NCI-H446 (cell line): ENCODE measurements at places on chromosomes 1 and 21.

DNA sequence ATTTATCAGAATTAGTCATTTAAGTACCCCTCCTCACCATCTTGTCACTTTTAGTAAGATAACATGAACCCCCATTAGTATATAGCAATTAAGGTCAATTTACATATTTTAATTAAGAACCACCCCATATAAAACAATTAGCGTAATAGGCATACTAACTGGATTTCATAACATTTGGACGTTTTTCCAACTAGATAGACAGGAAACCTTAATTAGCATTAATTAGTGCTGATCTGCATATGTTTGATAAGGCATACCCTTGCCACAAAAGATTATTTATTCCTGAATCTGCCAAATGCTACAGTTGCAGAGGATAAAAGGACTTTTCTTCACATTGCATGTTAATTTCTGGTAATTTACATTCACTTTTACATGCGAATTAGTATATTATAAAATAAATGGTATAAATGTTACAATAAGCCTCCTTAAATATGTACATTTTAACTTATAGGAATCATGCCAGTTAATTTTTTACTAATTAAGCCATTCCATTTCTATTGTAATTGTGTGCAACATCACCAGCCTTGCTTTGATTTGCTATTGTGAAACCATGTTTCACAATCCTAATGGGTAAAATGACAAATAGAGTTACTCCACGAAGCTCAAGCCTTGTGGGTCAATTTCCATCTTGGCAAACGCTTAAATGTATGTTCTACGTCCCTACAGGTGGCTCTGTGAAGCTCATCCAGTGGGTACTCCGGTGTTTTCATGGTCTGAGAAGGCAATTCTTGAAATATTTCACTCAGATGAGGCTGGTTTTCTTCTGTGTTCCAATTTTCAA, 469.6 kb downstream of the DPYD start:
- no peak for DNase-seq

DNA sequence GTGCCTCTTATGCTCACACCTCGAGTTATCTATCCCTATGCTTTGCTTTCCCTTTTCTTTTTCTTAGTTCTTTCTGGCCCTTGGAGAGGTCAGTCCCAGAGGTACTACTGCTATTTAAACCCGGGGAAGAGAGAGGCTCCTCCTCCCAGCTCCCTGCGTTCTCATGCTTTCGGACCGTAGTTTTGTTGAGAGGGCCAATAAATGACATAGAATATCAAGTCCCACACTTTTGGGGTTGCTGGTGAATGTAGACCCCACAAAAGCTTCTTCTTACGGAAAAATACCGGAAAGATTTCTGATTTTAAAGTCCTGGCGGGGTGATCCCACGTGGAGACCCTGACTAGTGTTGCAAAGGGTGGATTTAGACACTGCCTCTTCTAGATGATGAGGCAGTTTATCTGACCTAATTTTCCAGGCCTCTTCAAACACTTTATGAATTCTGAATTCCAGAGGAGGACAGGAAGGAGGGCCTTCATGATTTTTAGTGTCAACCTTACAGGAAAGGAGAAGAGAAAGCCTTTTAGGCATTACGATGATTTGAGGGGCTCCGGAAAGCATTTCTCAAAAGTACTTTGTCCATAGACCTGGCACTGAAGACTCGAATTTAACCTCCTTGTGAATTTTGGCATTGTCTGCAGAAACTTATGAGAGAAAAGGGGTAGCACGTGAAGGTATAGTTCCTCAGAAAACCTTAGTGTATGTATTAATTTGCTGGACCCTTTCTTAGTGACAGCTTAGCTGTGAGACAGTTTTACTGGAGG, 694 bp downstream of the TMEM167B start:
- no peak for DNase-seq

DNA sequence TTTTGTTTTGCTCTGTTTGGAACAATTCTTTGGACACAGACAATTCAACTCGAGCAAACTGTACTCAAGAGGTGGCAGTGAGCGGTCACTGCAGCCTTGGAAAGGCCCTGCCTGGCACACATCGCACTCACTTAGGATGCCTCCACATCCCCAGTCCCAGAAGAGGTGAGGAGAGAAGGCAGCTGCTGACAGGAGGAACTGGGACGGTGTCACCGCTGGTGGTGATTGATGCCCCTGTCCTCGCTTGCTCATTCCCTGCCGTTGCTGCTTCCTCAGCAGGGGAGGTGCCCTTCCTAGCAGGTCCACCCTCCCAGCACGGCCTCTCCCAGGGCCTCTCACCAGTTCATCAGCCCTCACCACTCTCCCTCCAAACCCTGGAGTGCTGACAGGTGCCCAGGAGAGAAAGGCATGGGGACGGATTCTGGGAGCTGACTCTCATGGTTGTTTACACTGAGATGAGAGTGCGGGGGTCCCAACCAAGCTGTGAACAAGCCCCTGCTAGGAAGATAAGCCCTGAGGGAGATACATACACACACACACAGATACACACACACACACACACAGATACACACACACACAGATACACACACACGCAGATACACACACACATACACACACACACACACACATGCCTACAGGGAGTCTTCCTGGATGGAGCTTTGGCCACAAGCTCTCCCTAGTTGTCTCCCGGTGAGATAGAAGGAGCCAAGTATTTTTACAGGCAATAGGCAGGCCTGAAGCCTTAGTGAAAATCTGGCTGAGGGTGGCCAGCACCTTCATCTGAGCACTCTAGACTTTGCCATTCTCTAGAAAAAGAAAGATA, 101.1 kb downstream of the CDC7 start:
- no peak for DNase-seq

- peak; percentile 97 for DNase-seq
Observed at GRCh38 chr1:186082235-186082937, 292.7 kb downstream of the TPR start.

- no peak for DNase-seq
Observed at GRCh38 chr21:40964691-40965090, 117.7 kb upstream of the DSCAM start.

DNA sequence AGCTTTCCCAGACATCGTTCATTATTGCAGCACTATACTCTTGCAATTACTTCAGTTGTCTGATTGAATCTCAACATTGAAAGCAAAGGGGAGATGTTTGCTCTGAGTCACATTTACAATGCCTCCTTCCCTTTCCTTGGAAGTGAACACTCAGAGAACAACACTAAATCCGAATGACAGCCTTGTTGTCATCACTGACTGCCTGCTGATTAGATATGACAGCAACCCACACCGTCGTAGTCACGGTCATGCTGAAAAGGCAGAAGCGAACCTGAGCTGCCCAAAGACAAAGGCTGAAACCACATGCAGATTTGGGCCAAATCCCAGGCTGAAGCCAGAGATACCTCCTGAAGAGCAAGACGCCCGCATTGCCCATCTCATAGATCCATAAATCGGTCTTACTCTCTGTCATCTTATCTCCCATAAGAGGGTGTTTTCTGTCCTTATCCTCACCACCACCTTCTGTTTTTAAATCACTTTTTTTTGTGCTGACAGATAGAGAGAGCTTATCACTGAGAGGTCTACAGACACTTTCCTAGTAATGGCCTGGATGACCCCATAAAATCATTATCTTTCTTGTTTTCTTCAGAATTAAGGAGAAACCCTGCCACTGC, 47.5 kb downstream of the TMCO4 start:
- DNase-seq = no peak

DNA sequence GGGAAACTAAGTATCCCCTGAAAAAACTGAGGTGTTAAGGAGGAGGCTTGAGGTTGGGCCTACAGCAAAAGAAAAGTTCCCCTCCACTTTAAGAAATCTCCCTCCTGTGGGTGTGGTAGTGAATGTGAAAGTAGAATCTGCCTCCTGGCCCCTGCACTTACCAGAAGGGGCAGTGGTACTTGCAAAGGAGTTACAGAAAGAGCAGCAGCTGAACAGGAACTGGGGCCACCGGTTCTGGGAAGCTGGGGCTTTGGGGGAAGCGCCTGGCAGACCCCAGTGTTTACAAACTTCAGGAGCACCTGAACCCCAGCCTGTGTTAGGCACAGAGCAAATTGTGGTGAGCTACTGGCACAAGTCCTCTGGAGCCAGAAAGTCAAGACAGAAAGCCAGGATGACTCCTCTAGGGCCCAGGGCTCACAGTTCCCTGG, 250.2 kb upstream of the FGGY start:
- DNase-seq = no peak

- DNase-seq = no peak
Observed at GRCh38 chr1:214503553-214503952, 47.8 kb downstream of the PTPN14 start.

DNA sequence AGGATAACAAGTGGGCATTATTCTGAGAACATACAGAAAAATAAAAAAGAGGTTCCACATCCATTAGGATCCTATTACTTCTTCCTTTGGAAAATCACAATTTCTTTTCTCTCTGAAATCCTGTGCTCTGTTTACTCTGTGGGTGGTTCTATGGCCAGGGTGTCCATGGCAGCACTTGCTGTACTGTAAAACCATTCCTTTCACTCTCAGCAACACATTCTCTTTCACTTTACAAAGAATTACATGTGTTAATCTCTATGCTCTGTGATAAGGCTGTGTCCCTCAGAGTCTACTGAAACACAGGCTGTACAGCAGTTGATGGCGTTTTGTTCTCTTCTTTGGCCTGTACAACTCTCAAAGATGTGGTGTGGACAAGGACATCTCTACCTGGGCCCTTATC, 524.1 kb downstream of the PTBP2 start:
- DNase-seq = no peak

DNA sequence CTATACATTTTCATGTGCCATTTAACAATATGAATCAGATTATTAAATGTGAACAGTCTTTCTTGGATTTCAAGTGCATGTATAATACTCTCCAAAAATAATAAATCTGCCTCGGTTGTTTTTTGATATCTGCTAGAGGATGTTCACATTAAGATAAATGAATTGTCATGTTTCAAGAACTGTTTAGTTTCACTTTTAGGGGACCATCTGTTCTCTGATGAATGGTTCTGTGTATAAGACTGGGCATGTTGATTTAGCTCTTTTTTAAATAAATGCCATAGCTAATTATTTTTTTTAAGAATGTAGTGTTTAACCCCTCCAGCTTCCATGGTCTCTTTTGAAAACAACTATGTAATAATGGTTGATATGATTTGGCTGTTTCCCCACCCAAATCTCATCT, 1245.1 kb upstream of the ADGRL4 start:
- peak; percentile 40 for DNase-seq

DNA sequence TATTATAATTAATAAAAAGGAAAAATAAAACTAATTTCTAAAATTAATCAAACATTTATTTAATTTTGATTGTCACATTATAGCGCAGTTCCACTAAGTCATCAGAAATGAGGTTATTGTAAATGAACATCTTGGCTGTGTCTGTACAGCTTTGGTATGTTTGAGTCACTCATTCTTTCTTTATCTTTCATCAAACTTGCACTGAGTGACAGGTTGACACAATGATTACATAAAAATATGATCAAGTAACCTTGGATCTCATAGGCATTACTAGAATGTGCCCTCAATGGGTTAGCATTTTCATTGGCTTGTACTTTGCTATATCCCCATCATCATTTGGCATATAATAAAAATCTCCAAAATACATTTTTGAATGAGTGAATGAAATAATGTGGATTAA, 1353.2 kb upstream of the ADGRL2 start:
- no peak for DNase-seq

GRCh38 chr1:19703280-19703679, 38.6 kb downstream of the HTR6 start:
- no peak for DNase-seq

DNA sequence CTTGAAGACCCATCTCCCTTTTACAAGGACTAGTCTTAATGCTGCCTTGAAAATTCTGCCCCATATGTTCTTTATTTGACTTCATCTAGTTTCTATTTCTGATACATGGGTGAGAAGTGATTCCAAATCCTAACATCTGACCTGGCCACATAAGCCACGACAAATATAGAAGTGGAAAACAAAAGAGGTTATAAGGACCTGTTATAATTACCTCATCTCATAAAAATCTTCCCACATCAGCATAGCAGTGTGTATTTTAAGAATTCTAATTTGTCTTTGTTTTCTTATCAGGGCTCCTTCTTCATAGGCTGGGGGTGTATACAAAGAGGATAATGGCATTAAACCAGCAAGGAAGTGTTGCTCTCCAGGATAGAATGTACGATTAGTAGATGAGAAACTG, 1007.4 kb downstream of the TTLL7 start:
- DNase-seq = no peak

- no peak for DNase-seq
Observed at GRCh38 chr1:186255266-186255665, 119.8 kb downstream of the TPR start.

- no peak for DNase-seq
Observed at GRCh38 chr21:39851002-39851618, 16.1 kb upstream of the PCP4 start.

DNA sequence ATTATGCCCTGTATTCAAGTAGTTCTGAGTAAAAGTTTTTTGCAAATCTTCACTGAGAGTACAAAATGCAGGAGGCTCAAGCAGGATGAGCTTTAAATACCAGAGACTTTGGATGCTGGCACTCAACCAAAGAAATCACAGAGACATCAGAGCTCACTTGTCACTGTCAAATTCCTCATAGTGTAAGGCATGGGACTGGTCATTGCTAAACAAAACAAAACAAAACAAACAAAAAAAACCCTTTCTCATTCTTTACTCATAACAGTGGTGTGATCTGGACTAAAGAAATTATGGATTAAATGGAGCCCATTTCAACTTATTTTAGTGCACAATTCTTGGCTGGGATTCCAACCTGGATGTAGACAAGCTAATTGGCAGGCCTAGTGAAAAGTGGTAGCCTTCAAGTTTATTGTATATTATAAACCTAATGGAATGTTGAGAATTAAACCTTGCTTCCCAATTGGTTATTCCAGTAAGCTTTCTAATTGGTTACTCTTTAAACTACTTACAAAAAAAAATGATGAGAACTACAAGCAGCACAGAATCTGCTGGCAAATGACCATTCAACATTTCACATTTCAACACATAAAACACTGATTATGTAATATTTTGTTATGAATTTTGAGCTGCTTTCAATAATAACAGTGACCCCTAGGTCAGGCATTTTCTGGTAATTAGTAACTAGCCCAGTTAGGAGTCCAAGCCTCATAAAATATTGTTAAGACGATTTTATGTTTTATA, 30.6 kb upstream of the NEK7 start:
- peak; percentile 67 for DNase-seq

GRCh38 chr1:197356723-197357533, 88.9 kb downstream of the CRB1 start:
- peak; percentile 33 for DNase-seq

DNA sequence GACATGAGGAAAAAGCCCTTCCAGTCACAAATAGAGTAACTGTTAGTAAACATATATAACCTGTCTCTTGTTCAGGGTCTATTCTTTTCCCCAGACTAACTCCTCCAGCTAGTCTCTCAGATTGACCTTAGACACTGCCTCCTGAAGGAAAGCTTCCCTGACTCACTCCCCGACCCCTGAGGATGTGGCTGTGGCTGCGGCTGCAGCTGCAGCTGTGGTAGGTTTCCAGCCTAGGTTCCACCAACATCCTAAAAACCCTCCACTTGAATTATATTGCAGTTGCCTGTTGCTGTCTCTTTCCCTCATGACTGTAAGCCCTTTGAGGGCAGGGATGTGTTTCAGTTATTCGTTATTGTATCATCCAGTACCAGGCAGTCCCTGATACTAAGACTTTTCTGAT, 132.9 kb upstream of the C1orf21 start:
- no peak for DNase-seq
